ENCODE measurements at places on chromosomes 7 and 10.

DNA sequence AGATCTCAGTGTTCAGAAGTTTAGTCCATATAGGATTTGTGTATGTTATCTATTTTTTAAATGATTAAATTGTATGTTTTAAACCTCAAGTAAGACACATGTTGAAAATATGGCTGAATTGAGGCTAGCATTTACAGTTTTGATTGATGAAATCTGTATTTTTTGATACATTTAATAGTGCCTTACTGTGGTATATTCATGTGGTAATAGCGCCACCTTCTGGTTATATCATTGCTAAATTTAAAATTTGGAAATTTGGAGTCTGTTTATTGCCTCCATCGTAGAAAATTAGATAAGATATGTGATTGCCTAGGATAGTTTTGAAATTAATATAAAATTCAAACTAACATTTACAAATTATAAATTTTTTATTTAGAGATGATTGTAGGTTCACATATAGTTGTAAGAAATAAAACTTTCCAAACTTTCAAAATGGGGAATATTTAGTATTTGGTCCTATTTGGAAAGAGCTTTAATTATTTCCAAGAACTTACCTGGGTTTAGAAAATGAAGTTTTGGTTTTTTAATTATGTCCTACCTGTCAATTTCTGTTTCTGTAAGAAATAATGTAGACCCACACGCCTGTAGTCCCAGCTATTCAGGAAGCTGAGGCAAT is 19.1 kb upstream of the ARMS2 start:
- no peak for ATAC-seq

GRCh38 chr10:129963641-129964501 is at the start of gene EBF3:
EBF3 (minus strand) TSS chr10:129964274; CDS start chr10:129963768, 506 bp downstream.
- ATAC-seq: peak; percentile 63

DNA sequence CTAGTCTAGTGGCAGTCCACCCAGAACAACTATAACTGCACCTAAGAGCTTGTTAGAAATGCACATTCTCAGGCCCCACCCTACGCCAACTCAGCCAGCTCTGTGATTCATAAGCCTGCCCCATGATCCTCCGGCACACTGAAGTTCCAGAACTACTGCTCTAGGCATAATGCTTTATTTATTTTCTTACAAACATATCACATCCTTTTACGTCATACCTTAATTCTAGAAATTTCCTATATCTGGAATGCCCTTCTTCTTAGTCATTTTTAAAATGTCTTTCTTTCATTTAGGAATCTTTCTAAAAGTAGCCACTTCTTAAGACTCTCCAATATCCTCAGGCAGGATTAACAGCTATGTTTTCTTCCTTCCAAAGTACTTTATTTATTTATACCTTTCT is 480.1 kb downstream of the INHBA start:
- no peak for ATAC-seq

- ATAC-seq: no peak
Observed at GRCh38 chr7:78178319-78178718, 379.7 kb downstream of the PHTF2 start.

GRCh38 chr7:13992596-13992964 is 3.1 kb upstream of the ETV1 start:
- no peak for ATAC-seq

GRCh38 chr10:105644978-105645377 is 1003.9 kb downstream of the SORCS3 start:
- ATAC-seq: no peak

DNA sequence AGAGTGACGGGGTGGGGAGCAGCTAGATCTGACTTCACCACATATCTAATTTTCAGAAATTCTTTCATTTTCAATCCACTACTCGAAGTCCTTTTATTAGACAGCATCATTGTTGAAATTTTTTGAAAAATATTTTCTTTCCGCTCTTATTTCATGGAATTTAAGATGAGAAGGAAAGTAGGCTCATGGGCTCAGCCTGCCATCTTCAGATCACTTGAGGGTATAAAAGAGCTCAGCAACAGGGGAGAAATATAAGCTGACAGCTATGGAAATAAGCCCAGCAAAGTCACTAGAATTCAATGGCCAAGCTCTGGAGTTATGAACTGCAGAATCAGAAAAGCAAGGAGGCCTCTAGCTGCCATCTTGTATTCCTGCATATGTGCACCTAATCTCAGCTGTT is 389.1 kb downstream of the XPNPEP1 start:
- no peak for ATAC-seq

- ATAC-seq: no peak
Observed at GRCh38 chr7:41916450-41916927, 213.6 kb upstream of the INHBA start.

DNA sequence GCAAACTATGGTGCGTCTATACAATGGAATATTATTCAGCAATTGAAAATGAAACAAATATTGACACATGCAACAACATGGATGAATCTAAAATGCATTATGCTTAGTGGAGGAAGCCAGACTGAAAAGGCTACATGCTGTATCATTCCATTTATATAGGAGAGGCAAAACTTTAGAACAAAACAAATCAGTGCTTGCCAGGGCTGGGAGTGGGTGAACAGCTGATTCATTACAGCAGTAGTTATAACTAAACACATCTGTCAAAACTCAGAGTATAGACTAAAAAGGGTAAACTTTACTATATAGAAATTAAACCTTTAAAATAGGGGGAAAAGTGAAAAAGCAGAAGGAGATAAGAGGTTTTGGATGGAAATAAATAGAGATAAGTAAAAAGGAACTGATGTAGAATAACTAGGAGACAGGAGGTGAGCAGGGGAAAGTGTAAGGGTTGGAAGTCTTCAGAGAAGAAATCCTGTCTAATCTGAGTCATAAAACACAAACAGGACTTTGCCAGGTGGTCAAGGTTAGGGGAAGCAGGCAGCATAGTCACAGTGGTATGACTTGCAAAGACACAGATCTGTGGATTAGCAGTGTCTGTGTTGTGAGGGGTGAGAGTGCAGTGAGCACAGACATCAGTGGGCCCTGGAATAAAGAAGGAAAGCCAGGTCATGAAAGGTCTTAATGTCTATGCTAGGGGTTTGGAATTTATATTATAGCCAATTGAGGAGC is 349.8 kb downstream of the PHTF2 start:
- no peak for ATAC-seq
